Activated CD4-positive, alpha-beta T cell treated with anti-CD3 and anti-CD28 coated beads, Interleukin-10, Interleukin-2, amounts not matched to agents 100 ng/mL and 50 ng/mL, durations not matched to agents 16 hours and 8 hours (primary cell): ENCODE measurements at places on chromosomes 12 and 14.
A peak's percentile ranks its signal among the peaks of the same experiment; 100 is the strongest.

GRCh38 chr14:57319636-57320192 lies 50.9 kb downstream of the AP5M1 start:
- no peak for DNase-seq

DNA sequence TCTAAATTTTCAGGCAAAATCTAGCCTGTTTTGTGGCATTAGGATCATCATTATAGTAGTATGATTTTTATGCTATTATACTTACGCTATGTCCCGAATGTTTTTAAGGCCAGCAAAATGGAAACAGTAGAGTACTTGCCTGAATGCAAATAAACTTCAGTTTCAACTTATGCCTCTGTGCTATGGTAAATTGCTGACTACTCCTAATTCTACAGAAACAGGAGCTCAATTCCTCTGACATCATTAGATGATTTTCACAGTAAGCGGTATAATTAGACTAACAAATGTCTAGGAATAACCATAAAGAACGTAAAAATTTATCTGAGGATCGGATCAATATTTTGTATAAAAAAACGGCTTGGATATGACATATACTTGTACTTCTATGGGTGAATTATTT lies 270.0 kb downstream of the EGLN3 start:
- DNase-seq = no peak

GRCh38 chr12:82415402-82415801 lies 57.1 kb downstream of the METTL25 start:
- DNase-seq = no peak

GRCh38 chr14:61502459-61503093 lies 181.2 kb downstream of the PRKCH start:
- DNase-seq = peak; percentile 69

DNA sequence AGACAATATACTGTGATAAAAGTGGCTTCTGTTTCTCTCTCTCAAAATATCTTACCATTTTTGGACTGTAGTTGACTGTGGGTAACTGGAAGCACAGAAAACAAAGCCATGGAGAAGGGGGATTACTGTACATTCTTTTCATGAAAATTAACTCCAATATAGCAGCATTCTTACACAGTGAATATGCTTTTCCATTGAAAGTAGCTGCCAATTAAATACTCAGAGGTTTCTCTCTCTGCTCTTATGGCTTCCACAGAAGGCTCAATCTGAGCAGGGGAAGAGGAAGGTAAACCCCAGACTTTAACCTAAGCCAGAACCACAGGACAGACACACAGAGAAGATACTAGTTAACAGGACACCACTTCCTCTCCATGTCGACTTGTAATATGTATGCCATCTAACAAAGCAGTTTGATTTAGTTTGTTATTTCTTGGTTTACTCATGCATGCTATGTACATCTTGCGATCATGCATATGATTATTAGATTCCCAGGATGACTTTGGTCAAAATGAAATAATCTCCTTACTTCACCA lies 150.2 kb downstream of the SSPN start:
- DNase-seq = no peak

- DNase-seq = no peak
These were observed 166.6 kb upstream of the RPL10L start for GRCh38 chr14:46818147-46818546.

DNA sequence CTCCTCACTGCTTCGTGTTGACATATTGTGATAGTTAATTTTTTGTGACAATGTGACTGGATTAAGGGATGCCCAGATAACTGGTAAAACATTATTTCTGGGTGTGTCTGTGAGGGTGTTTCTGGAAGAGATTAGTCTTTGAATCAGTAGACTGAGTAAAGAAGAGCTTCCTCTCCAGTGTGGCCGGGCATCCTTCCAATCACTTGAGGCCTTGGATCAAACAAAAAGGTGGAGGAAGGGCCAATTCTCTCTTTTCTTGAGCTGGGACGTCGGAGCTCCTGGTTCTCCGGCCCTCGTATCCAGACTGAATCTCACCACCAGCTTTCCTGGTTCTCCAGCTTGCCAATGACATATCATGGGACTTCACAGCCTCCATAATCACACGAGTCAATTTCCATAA lies 240.4 kb downstream of the CHST11 start:
- no peak for DNase-seq

GRCh38 chr12:27639265-27639664 lies 57.0 kb upstream of the REP15 start:
- DNase-seq = no peak

DNA sequence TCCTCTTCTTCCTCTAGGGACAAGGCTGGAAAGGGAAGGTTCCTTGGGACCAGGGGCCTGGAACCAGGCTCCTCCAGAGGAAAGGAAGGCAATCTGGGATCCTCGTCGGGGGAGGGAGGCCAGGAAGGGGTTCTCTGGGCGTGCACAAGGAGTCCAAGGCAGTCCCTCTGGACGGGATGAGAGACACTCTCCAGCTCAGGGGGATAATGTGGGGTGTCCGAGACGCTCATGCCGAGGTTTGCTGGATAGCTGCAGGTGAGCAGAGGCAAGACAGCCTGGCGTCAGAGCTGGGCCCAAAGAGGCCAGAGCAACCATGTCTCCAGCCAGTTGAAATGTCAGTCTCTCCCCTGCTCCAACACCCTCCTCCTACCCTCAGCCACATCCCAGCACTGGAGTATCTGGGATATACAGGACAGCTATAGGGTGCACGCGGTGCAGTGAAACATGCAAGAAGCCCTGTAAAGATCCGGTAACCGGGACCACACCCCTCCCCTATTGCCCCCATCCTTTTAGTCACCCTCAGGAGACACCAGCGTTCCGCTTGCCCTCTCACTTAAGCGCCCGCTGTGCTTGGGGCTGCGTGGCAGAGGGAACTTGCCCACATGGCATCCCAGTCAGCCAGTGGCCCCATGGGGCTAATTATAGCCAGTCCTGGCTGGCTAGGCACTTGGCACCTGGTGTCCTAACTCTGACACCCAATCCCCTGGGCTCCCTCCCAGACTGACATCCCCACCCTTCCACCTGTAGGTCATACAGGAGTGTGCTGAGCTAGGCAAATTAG lies at the start of gene KLHL33:
Gene KLHL33, minus strand, starts transcription at position 585 of the 781 bp plus-strand sequence. Its CDS starts 355 bp downstream, at position 230.
- DNase-seq = no peak

- DNase-seq = no peak
These were observed 246.6 kb upstream of the RTL1 start for GRCh38 chr14:101150039-101150610.
